Glomerular endothelial cell (primary cell): ENCODE measurements at places on chromosomes 1 and 21.

DNA sequence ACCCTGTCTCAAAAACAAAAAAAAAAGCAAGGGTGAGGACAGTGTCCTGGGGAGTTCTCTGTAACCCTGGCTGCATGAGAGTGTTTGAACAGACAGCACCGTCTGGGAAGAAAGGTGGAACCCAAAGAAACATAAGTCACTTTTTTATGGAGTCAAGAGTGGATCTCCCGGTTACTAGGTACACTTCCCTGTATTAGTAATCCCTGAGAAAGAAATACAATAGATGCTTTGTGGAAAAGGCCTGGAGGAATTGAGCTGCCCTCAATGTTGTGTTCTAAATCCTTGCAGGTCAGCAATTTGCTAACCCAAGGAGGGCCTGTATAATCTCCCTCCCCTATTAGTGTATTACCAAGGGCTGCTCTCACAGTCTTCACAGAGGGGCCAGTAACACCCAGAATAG, 16.6 kb downstream of the DEGS1 start:
- DNase-seq, result no peak

DNA sequence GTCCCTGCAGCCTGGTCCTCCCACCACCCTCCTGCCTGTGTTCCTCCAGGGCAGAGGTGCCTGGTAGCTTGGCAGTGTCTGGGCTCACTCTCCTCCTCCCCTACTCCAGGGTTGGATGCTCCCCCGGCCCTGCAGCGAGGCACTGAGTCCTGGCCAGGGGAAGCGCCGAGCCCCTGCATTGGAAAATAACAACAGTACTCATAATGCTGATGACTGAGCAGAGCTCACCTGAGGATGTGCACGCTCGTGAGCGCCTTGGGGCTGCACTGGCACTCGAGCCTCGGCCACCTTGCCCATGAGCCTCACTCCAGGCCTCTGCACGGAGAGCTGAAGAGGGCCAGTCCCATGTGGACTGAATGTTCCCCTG, 6.0 kb upstream of the ACTRT2 start:
- DNase-seq, result no peak

- DNase-seq, result no peak
Measured at GRCh38 chr21:38170704-38171682, 85.8 kb upstream of the KCNJ15 start.

- DNase-seq, result no peak
Measured at GRCh38 chr1:224095339-224095738, 18.6 kb upstream of the FBXO28 start.

GRCh38 chr1:196501760-196502428, 106.3 kb downstream of the KCNT2 start:
- no peak for DNase-seq

DNA sequence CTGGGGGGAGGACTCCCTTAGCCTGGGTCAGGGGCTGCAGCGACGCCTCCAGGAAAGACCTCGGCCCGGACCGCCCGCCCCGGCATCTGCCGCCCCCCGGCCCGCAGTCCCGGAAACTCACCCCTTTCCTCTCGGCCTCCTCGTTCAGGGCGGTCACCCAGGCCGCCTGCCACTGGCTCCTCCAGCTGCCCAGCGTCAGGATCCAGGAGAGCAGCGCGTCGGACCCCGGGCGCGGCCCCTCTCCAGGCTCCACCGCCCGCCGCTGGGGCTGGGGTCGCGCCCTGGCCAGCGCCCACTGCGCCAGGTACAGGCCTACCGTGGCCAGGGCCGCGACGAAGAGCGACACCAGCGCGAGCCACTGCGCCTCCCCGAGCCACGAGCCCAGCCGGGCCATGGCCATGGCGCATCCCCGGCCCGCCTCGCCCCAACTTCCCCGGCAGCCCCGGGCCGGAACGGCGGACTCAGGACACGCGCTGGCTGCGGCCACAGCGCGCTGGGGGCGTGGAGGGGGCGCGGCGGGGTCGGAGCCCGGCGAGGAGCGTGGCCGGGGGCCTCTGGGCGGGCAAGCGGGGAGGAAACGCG, 478 bp downstream of the C2CD2 start:
- no peak for DNase-seq

DNA sequence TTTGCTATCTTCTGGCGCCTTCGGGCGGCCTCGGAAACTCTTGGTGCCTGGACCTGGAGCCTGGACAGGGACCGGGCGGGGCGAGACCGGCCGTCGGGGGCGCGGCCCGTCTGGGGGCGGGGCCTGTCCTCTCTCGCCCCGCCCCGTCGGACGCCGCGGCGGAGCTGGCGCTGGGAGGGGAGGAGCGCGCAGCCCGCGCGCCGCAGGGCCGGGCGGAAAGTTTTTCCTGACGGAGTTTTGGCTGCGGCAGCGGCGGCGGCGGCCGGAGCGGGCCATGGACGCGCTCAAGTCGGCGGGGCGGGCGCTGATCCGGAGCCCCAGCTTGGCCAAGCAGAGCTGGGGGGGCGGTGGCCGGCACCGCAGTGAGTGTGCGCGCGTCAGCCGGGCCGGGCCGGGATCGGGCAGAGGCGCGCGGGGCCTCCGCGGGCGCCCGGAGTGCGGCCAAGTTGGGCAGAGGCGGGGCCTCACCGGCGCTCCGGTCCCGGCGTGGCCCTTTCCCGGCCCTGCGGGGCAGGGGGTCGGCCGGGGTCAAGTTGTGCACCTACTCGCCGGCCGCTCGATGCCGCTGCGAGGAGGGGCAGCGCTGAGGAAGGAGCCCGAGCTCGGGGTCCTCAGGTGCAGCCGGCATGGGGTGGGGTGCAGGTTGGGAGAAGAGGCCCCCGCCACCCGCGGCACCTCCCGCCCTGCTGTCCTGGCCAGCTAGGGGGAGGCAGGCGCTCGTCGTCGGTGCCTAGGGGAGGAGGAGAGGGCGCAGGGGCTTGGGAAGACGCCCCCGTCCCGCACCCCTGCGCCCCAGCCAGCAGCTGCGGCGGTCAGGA, at the start of gene LDLRAP1:
TSS of gene LDLRAP1 (plus strand) at position 182 of the 818 bp plus-strand sequence. CDS start at position 275, 93 bp downstream.
- no peak for DNase-seq

DNA sequence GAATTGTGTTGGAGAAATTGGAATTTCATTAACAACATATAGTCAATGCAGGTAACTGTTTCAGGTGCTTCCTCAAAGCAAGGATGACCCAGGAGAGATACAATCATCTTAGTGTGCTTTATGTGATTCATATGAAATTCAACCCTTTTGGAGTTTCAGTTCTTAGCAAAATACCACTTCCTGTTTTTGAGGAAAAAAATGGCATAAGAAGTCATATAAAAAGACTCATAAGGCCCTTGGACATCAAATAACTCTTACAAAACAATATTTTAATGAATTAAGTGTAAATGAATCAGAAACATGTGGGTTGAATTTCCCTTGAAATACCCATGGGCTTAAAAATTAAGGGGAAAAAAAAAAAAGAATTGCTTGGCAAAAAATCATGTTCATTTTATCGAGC, 926.6 kb downstream of the LTN1 start:
- no peak for DNase-seq

GRCh38 chr1:58256041-58256440, 290.5 kb downstream of the OMA1 start:
- no peak for DNase-seq

DNA sequence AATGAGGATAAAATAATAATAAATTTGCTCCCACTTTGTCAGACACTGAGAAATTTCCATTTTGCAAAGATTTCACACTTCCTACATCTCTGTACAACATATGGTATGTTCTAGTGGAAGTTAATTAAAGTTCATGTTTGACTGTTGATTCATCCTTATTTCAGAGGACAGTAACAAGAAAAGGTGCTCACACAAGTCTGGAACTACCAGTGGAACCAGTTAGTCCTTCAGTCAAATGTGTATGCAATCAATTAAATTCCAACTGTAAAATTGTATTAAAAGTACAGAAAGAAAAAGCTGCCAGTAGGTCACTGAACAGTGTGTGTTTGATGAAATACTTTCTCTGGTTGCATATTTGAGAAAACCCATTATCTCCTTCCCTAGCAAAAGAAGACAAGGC, 496.0 kb upstream of the PKN2 start:
- no peak for DNase-seq

DNA sequence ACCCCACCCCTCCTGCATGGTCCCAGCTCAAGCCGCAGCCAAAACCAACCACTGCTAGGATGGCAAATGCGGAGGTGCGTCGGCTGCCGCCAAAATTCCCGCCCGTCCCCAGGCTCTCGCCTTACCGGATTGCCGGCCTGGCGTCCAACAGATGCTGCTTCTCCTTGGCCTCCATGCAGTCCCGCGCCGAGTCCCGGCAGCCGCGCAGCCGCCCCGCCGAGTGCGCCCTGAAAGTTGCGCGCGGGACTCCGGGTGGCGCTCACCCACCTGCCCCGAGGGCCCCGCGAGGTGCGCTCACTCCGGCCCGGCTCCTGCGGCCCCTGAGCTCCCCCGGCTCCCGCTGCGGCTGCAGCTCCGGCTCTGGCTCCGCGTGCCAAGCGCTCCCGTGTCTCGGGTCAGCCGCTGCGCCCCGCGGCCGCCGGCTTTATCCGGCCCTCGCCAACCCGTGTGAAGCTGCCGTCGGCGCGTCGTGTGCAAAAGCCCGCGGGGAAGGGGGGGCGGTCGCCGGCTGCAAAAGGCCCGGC, at the start of gene SLC30A2:
TSS of gene SLC30A2 (minus strand) at position 397 of the 524 bp plus-strand sequence. CDS start at position 175, 222 bp downstream.
- no peak for DNase-seq

- no peak for DNase-seq
Measured at GRCh38 chr1:58487002-58487401, 59.5 kb downstream of the OMA1 start.

DNA sequence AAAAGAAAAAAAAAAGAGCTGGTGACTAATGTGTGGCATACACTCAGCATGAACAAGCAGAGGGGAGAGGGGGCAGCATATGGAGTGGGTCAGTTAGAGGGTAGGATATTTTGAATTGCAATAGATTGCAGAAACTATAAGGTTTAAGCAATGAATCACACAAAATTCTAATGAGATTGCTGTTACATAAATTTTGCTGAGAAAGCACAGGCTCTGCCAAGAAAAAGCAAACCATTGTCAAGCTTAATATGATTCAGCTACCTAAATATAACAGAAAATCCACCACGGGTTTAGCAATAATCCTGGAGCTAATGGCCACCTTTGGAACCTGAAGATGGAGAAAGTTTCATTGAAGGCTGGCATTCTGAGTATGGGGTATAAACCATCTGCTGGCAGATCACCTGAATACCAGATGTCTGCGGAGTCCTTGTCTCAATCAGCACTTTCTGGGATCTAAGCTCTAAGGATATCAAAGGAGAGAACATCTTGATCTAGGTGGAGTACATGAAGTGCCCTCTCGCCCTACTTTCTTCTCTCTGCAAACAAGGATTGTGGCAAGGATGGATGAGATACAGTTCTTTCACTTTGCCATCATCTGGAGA, 30.3 kb upstream of the ANGPTL7 start:
- no peak for DNase-seq

DNA sequence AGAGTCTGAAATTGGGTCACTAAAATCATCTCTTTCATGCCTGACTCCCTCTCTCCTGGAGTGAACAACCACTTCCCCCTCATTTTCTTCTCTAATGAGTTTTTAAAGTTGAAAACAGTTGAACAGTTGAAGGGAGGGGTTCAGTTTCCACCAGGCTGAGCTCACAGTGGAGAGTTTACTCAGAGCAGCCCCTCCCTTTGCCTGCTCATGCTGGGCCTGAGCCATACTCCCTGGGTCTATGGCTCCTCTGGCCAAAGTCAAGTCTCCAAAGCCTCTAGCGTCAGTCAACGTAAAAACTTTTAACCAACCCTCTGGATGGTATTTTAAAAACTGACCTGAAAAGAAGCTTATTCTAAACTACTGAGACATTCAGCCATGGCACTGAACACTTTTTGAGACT, 100.8 kb upstream of the RNPC3 start:
- DNase-seq, result no peak

GRCh38 chr1:25806418-25806817, 6.4 kb downstream of the SELENON start:
- no peak for DNase-seq

GRCh38 chr1:116182019-116182714, 71.0 kb downstream of the MAB21L3 start:
- no peak for DNase-seq

DNA sequence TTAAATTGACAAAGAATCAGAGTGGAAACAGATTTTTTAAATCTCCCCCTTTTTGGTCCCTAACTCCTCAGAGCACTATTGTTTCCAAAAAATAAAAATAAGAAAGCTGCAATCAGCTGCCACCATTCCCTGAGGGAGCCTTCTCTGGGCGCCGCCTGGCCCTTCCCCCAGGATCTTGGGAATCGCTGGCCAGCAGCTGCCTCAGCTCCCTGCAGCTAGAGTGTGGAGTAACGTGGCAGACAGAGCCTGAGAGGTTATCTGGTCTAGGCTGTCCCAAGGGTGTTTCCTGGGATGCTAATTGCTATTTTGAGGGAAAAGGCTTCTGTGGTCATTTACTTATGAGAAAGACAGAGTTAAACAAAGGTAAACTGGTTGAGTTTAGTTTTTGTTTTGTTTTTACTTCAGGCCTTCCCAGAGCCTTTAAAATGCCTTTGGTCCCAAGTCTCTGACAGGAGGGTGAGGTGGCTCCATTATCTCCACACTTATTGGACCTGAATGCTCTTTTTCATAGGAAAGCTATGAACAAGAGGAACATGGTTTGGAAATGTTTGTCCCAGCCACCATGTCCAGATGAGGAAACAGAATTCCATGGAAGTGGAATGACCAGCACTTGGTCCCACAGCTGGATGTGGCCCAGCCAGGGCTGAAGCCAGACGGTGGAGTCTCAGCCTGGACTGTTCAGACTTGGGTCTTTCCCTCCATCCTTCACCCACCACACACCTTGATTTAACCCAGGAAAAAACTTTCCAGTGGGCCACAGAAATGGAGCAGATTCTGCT, 14.1 kb upstream of the KIAA1614 start:
- DNase-seq, result no peak
